ENCODE measurements at places on chromosomes 5 and 9. TPM values are rescaled to one million over a fixed set of nuclear protein-coding genes. Genes with fewer than 3 reads are reported as not detected.

DNA sequence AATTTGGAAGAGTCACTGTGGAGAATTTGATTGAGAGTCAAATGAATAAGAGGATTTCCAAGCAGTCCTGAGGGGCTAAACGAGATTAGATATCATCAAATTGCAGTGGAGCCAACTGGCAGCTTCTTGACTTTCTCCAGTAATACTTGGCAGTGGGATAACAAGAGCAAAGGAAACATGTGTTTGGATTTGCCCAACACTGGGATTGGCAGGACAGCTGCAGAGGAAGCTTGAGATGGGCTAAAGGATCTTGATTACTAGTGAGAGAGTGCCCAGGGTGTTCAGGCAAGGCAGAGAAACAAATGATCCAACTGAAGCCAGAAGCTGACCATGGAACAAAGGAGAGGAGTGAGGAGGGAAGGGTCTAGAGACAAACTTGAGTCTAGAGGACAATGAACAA lies 356.0 kb upstream of the ISL1 start:
- no peak for DNase-seq

DNA sequence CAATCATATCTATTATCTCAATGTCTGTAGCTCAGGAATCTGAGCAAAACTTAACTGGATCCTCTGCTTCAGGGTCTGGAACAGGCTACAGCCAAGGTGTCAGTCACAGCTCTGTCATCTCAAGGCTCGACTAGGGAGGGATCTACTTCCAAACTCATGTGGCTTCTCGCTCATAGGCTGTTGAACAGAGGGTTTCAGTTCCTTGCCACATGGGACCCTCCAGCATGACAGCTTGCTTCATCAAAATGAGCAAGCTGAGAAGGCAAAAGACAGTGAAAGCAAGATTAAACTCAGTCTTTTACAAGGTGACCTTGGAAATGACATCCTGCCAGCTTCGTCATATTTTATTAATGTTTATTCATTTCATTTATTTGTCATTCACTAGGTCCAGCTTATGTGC lies 111.7 kb downstream of the GADD45G start:
- no peak for DNase-seq

- DNase-seq = no peak
Measured at GRCh38 chr5:167104351-167104750, 1187.1 kb upstream of the WWC1 start.

- no peak for DNase-seq
Measured at GRCh38 chr5:11595045-11595444, 309.2 kb downstream of the CTNND2 start.

DNA sequence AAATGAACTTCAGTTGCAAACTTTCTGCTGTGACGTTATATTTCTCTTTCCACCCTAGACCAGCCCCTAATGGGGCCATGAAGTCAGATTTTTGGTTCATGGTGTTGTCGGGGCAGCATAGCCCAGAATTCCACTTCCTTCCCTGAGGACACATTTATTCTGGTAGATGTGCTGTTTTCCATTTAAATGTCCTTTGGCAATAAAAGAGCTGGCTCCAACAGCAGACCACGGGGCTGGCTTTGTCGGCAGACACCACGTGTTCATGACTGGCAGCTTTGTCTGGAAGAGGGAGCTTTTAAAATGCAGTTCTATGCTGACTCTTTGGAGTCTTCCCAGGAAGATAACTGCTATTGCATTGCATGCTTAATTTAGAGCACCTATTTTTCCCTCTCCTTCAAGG lies 17.6 kb upstream of the LCP2 start:
- DNase-seq = no peak

DNA sequence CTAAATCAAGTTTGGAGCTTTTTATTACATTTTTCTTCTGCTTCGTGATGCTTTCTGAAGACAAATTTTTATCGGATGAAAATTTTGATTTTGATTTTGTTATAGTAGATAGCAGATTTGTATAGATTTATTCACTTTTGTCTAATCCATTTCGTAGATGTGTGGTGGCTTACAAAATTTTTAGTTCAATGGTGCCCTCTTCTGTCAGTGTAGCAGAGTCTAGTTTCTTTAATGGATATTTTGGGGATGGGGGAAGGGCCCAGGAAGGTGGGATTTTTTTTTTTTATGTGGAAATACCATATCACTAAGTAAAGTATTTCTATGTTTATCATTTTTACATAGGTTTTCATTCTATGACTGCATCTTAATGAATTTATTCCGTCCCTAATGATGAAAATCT lies 259.9 kb upstream of the TARS1 start:
- DNase-seq = peak; percentile 70

DNA sequence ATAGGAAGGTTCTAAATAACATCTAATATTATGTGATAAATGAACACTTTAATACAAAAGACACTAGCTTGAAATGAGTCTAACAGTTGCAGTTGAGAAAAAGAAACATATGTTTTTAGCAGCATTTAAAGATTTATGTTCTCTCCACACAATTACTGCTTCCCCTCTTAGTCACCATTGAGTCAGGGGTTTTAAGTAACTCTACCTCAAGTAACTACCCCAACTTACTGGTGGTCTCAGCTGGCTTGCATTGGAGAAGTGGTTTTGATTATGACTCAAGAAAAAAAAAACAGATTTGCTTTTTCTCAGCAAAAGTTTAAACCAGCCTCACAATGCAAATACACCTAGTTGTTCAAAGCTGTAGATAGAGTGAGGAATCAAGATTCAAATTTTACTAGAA lies 1216.5 kb upstream of the CDH9 start:
- no peak for DNase-seq

GRCh38 chr5:12080761-12081160 lies 176.5 kb upstream of the CTNND2 start:
- no peak for DNase-seq

DNA sequence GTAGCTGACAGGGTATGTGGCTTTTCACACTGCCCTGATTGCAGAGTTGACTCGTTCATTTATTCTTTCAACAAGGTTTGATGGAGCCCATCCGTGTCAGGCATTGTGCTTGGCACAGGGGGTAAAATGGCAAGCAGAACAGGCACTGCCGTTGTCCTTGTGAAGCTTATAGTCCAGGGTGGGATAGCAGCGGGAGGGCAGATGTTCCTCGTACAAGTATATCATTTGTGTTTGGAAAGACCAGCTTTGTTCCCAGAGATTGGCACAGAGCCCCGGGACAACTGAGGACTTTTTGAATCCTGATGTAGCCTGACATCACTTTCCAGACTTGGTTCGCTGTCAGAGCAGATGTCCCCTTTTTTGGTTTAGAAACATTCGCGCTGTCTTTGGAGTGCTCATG lies 50.9 kb downstream of the MVB12B start:
- DNase-seq = no peak

DNA sequence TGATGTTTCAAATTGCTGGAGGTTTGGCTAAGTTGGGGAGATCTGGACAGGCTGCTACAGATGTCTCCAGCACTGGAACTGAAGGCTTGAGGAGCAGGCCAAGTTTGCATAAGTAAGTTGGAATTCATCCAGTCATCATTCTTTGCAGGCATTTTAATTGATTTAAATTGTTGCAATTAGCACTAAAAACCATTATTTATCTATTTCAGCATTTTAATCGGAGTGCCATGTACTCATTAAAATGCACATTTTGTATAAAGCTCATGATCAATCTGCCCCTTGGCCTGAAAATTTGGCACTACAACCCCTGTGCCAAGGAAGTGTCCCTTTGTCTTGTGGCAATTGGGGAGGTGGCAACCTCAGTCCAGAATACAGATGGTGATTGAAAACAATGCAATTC lies 320.2 kb downstream of the MAT2B start:
- DNase-seq = no peak

DNA sequence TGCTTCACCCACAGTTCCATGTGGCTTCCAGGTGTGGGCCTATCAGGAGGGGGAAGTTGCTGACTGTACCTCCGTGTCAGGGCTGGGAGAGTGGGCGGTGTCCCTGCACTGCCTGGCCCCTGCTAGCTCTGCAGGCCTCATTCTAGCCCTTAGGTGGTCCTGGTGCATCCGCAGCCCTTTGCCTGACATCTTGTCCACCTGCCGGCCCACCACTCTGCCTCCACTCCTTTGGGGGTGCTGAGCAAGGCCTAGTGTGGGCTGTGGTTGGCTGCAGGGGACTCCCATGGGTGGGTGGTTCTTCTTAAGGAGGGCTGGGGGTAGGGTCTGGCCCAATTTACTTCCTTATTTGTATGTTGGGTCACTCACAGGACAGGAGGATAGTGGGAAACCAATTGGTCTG lies 66.9 kb downstream of the HSPA4 start:
- no peak for DNase-seq

GRCh38 chr9:130681769-130682420 lies 11.7 kb upstream of the EXOSC2 start:
- no peak for DNase-seq

NUTM2F gene
- not detected for total RNA-seq

GCNT4 gene
- total RNA-seq = 1.8 TPM

SHB gene
- total RNA-seq = 7.8 TPM

RAB3C gene
- not detected for total RNA-seq
